GM10248 (cell line): ENCODE measurements at places on chromosomes 2 and 18.

GRCh38 chr18:40124107-40124506, 1830.9 kb upstream of the PIK3C3 start:
- DNase-seq, result no peak

- no peak for DNase-seq
Observed at GRCh38 chr18:49879271-49879580, 65.9 kb upstream of the ACAA2 start.

DNA sequence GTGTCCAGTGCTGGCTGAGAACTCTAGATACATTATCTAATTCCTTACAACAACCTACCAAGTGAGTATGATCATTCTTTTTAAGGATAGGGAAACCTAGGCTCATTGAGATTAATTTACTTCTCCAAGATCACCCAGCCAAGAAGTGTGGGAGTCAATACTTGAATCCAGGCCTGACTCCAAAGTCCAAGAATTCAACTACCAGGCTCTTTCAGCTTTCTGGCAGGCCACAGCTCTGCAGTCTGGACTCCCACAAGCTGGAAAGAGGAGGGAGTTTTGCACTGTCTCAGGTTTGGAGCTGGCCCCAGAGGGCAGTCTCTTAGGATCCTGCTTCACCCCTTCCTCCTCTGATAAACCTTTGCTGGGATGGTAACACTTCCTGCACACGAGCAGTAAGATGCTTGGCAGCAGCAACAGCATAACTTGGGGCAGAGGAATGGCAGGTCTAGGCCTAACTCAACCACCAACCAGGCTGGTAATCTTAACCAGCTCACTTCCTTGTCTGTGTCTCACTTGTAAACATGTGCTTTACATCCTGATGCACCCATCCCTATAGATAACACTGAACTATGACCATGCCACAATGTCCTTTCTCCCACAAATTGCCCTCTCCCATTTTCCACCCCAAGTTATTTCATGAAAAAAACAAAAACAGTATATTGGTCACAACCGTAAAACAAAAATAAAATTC, 111.1 kb upstream of the ACAA2 start:
- DNase-seq, result no peak

DNA sequence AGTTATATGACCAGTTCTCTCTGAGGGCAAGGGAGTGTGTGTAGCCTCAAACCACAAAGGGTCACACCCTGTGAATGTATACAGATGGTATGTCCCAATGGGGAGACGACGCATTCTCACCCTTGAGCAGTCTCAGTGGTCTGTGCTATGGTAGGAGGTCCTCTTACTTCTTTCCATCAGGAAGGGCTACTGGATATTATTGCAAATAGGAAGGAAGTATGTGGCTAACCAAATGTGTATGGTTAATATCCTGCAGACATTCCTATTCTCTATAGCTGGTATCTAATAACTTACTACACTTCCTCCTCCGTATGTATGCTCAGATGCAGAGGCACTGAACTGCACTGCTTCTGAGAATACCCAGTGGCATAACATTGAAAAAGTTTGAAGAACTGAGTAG, 306.7 kb upstream of the CCDC68 start:
- DNase-seq, result no peak

DNA sequence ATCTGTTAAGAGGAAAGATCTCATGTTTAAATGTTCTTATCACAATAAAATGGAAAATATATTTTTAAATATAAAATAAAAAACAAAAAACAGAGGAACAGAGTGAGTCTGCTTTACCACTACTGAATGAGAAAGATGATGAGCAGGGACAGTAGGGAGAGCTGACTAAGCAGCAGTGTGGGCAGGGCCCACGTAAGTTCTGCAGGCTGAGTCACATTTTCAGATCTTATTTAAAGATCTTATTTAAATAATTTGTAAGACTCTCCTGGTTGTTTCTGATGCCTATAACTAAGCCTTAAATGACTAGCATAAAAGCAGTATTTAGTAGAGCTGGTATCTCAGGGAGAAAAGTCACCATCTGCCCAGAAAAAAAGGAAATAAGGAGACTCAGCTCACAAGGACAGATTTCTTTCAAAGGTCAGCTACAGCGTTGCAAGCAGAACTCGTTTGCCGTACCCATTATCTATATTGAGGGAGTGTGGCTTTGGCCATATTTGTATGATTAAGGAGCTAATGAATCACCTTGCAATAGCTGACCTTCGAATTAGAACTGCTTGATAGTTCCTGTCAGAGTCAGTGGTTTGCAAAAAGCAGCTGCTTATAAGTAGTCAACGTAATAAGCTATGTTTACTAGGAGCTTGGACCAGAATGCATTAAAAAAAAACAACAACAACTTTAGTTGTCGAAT, 322.1 kb upstream of the CHAC2 start:
- no peak for DNase-seq

DNA sequence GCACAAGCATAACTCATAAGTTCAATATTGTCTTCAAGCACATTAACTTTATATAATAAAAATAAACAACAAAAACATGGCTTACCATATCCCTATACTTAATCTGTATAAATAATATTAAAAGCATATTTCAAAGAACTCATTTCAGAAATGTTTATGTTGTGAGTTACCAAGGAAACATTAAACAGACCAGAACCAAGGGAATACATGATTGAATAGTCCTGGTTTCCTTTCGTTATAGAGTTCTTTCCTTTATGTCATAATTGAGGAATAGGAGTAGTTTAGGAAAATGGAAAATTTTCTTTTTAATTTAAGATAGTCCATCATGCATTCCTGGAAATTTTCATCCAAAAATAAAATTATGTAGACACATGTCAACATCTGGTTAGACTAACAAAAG, 343.0 kb downstream of the ERBB4 start:
- DNase-seq, result no peak
